AG09309 (cell line): ENCODE measurements at places on chromosomes 6 and 20.

DNA sequence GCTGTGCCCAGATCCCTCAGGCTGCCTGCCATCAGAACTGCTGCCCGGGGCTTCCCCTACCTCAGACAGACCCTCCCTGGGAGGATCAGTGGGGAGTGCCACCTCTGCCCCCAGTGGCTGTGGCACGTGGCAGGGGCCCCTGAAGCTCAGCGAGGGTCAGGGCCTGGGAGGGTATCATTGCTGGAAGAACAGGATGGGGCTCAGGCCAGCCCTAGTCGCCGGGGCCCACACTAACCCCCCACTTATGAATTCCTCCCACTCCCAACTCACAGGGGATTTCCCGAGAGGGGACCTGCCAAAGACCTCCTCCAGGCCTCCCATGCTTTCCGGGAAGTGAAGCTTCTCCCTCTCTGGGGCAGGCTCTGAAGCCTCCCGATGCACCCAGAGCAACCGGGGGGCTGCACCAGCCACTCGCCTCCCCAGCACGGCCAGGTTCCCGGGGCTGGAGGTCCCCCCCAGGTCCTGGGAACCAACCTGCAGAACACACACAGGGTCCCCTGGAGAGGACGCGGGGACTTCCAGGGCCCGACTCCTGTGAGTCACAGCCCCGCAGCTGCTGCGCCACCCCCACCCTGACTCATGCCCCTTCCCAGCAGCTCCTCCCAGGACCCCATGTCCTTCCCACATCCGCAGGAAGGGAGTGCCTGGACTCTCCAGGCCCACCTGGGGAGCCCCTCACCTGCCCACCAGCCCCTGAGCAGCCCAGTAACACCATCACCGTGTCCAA lies 2.5 kb downstream of the TNFRSF6B start:
- DNase-seq, result peak; percentile 69

DNA sequence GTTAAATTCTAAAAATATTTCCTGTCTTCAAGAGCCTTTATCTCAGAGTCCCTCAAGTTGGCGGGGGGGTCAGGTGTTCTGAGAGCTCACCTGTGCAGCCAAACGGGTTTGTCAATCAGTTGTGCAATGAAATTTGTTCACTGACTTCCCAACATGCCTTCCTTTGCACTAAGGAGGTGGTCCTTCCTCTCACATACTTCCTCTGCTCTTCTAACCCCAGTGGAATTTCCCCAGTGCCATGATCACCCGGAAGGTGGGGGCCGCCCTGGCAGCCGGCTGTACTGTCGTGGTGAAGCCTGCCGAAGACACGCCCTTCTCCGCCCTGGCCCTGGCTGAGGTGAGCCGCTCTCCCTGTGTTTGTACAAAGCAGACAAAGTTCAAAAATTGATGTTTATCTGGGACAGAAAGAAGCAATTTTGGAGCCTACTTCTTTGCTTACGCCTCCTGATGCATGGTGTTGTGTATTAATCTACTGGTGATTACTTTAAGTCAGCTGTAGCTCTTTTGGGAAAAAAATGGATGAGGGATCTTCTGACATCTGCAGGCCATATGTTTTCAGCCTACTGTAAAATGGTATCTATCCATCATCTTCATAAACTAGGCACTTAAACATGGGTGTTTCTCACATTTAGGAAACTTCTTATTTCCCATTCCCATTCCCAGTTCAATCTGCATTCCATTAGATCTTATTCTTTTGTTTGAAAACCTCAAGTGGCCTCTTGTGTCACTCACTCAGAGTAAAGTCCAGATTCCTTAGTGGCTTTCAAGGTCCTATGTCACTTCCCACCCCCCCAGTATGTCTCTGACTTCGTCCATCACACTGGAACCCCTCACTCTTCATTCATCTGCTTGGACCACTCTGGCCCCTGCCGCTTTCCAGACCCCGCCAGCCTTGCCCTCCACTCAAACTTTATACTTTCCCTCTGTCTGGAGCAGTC lies 10.1 kb downstream of the ALDH5A1 start:
- no peak for DNase-seq

DNA sequence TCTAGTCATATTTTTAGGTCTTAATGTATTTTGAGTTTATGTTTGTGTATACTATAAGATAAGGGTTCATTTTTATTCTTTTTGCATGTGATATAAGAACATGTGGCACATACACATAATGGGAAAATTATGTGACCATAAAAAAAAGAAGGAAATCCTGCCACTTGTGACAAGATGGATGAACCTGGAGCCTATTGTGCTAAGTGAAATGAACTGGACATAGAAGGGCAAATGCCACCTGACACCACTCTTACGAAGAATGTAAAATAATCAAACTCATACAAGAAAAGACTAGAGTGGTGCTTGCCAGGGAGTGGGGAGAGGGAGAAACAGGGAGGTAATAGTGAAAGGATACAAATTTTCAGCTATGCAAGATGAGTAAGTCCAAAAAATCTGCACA lies 126.1 kb downstream of the PLEKHG1 start:
- no peak for DNase-seq

GRCh38 chr6:138550346-138550767 lies 51.1 kb upstream of the NHSL1 start:
- no peak for DNase-seq

- DNase-seq, result no peak
These were observed 20.8 kb upstream of the MLN start for GRCh38 chr6:33824461-33825154.

DNA sequence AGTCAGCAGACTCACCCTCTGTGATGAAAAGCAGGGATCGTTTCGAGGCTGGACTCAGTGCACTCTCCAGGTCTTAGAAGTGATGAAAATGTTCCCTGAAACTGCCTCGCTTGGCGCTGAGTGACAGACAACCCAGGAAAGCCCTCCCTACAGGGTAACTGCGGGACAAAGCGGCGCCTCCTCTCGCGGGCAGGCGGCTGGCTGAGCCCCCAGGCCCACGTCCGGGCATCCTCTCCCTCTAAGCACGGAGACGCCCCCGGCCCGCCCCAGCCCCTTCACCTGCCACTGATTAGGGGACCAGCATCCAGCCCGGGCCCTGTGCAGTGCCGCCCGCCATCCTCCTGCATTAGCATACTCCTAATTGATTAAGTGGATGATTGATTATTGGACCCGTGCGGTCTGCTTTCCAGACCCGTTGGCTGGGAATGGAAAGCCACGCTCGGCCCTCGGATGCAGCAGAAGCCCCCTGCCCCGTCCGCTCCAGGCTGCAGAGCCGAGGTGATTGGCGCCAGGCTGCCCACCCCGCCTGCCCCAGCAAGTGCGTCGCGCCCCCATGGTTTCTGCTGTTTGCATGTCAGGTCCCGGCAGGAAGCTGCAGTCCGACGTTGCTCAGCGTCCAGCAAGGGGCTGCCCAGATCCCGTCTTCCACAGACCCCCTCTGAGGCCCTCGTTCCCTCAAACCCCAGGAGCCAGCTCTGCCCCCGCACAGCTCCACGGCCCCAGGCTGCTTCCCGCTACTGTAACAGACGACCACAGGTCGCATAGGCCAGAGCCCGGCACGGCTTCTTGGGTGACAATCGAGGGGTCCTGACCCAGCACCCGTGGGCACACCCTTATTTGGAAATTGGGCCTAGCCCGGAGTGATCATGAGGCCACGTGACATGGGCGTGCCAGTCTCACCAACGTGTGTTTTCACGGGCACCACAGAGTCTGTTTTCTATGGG lies 131.6 kb downstream of the DLL1 start:
- no peak for DNase-seq

- DNase-seq, result no peak
These were observed 29.7 kb downstream of the STK35 start for GRCh38 chr20:2131366-2131765.

GRCh38 chr20:22106308-22106938 lies 401.0 kb downstream of the PAX1 start:
- peak; percentile 18 for DNase-seq
